ENCODE measurements at places on chromosomes 12 and 14.
A peak's percentile ranks its signal among the peaks of the same experiment; 100 is the strongest.

DNA sequence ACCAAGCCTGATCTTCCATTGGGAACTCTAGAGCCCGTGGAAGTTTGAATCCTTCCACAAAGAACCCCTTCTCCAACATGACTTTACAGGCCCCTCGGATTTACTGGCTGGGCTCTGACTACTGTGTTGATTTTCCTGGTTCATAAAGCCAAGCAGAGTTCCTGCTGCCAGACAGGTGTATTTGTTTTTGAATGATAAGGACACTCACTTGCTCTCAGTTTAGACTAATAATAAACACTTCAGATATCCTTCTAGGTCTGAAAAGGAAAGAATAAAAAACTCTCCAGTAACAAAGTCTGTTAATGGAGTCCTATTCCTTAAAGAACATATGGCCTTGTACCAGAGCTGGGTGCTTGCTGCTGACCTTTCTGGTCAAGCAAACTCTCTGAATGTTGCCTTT is 31.0 kb downstream of the SIX1 start:
- no peak for DNase-seq

DNA sequence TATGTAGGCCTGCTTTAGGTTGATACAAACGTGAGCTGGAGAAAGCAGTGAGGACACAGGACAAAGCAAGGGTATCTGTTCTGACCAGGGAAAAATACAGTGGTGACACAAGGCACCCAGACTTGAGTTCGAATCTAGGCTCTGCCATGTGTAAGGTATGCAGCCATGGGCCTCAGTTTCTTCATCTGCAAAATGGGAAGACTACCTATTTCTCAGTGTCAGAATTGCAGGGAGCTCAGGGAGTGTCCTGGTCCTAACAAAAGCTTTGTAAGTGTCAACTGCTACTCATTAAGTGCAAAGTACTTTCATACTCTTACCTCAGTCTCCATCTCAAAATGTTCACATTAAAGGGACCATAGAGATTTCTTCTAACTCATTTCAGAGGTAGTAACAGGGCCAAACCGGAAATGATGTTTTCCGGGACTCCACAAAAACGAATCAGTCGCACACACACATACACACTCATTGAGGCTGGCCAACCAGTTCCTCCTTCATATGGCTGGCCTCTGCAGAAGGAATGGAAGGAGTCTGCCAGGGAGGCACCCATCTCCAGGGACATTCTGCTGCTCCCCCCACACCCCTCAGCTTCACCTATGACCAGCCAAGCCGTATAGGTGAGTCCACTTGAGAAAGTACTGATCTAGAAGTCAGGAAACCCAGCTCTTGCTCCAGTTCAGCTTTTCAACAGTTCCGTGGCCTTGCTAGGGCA is 7.8 kb downstream of the CTDSP2 start:
- no peak for DNase-seq

GRCh38 chr14:85688006-85688405 is 158.1 kb downstream of the FLRT2 start:
- DNase-seq = no peak

- no peak for DNase-seq
These were observed 52.6 kb downstream of the ZNF664 start for GRCh38 chr12:124025661-124026060.

- DNase-seq = no peak
These were observed 12.3 kb downstream of the BRAP start for GRCh38 chr12:111673503-111673902.

DNA sequence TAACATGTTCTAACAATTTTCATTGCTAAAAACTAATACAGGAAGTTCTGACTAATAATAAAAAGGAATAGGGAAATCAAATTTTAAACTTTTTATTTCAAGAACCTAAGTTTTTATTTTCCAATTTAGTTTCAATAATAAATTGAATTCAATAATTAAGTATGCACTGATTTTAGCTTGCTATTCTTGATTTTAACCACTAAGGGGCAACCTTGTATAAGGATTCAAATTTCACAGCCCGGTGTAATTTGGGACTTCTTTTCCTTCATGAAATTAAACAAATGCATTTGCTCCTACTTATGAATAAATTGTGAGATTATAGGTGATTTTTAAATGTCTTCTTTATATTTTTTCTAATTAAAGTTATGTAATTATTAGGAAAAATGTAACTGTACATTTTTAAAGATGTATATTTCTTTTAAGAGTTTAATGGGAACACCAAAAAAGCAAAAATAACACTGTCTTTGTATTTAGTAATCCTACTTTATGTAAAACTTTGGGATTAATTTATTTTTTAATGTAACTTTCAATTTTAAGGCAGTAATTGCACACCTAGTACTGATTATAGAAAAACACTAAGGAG is 241.4 kb upstream of the PDZRN4 start:
- peak; percentile 52 for DNase-seq

GRCh38 chr14:81222691-81223090 is 1.9 kb upstream of the GTF2A1 start:
- DNase-seq = no peak

GRCh38 chr12:40688085-40688725 is 4.0 kb upstream of the CNTN1 start:
- DNase-seq = no peak

- DNase-seq = no peak
These were observed 38.2 kb upstream of the TMX1 start for GRCh38 chr14:51201890-51202289.

- DNase-seq = no peak
These were observed 183.3 kb upstream of the KITLG start for GRCh38 chr12:88763536-88764100.

DNA sequence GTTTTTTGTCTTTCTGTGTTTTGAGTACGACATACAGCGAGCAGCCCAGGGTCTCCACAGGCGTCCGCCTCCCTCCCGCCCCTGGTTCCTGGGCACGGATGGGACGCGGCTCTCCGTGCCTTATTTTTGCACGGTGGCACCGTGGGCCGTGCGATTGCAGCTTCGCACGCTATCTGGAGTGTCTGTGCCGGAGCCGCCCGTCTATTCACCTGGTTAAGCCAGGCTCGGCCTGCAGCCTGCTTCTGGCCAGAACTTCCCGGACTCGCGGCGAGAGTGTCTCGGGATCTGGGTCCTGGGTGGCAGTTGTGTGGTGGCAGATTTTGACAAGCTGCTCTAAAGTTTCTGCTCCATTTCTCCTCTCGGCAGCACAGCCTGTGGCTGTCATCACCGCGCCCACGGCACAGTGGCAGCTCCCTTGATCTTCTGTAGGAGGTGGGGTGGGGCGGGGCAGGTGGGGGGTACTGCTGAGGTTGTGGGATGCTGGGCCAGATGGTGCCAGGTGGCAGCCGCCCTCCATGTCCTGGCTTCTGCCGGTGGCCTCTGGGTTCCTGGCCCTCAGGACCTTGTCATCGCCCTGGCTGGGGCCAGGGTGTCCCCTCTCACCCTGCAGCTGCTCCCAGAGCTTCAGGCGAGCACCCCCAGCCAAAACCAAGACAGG is 2.9 kb downstream of the MMP17 start:
- peak; percentile 27 for DNase-seq

DNA sequence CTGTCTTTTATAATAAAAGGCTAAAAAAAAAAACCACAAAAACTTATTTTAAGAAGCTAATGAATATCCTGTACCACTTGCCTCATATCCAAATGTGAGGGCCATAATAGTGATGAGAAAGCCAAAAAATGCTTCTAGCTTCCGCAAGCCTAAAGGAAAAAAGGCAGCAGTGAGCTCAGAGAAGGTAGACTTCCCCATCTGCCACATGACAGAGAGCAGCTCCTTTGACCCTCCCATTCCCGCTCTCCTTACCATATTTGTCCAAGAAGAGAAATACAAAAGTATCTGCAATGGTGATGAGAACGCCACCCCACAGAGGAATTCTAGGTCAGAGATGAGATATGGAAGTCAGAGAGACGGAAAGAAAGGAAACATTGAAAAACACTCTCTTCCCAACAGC is 27.1 kb downstream of the SLC11A2 start:
- DNase-seq = no peak

- no peak for DNase-seq
These were observed 585.4 kb downstream of the ALG10 start for GRCh38 chr12:34607520-34608195.

DNA sequence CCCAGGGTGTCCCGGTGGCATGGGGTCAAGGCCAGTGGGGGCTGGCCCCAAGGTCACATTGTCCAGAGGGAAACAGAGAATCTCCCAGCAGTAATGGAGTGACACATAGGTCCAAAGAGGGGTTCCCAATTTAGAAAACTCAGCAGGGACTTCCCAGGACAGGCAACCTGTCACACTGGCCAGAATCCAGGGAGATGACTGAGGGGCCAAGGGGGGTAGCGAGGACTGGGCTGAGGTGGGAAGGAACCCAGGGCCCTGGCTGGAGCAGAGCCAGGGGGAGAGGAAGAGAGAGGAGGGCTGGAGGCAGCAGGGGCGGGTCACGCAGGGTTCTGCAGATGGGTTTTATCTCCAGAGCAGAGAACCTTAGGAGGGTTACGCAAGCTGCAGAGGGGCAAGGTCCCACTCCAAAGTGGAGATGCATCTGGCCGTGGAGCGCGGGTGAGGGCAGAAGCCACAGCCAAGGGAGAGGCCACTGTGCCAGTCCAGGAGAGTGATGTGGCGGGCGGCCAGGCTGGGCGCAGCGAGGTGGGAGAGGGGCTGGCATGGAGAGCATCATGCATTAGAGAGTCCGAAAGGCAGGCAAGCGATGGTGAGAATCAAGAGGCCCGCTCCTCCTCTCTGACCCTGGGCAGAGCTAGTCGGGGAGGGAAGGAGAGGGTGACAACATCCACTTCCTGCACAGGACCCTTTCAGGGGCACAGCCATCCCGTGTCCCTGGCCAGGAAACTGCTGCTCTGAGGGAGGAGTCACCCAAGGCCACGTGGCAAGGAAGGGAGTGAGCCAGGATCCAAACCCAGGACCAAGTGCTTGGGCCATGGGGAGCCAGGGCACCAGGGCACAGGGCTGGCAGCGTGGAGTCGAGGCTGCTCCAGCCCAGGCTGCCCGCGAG is 29.0 kb downstream of the NCOR2 start:
- no peak for DNase-seq

DNA sequence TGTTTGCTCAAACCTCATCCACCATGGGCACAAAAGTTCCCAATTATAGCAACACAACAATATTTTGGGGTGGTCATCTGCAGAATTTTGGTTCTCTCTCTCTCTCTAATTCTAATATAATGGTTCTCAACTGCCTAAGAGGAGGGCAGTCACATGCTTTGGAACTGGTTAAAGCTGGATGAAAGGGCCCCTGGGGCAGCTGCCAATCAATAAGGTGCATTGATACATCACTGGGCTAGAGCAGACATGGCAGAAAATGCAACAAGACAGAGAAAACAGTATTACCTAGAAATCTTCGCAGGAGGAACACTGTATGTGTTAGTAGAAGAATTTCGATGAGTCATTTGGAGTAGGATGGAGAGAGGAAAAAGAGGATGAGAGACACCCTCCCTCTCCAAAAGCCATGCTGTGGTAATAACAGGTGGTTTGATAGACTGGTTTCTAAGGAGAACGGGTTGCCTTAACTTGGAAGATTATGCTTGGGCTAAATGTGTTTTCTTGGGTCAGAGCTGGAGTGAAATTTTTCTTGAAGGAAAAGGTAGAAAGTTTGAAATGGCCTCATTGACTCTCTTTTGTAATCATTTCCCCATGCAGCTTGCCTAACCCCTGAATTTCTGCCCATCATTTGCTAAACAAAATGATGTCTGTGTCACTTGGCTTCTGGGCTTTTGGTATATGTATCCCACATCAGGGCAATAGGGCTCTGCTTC is 67.1 kb upstream of the HIF1A start:
- DNase-seq = no peak

- no peak for DNase-seq
These were observed 13.9 kb upstream of the TCP11L2 start for GRCh38 chr12:106288494-106289195.

GRCh38 chr12:129964300-129964699 is 60.5 kb upstream of the TMEM132D start:
- DNase-seq = no peak

- DNase-seq = no peak
These were observed 3.0 kb downstream of the LUM start for GRCh38 chr12:91108196-91108755.

DNA sequence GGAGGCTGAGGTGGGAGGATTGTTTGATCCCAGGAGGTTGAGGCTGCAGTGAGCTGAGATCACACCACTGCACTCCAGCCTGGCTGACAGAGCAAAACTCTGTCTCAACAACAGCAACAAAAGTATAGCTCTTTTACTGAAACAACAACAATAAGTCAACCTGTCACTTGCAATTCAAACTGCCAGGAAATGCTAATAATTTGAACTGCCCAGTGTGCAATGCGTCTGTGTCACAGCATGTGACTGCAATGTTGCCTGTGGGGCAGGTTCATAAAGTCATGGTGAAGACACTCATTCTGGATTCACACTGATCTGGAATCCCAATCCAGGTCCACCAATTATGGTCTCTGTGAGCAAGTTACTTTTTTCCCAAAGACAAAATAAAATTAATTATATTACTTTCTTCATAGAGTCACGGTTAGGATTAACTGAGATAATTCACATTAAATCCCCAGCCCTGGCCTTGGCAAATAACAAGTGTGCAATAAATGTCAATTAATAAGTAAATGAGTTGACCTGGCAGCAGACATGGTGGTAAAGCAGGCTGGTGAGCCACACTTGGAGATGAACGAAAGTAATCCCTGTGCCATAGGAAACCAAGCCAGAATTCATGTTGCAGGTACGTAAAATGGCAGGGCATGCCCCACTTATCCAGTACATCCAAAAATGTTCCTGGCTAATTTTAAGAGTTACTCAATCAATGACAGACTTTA is 89.1 kb upstream of the CPSF6 start:
- no peak for DNase-seq

DNA sequence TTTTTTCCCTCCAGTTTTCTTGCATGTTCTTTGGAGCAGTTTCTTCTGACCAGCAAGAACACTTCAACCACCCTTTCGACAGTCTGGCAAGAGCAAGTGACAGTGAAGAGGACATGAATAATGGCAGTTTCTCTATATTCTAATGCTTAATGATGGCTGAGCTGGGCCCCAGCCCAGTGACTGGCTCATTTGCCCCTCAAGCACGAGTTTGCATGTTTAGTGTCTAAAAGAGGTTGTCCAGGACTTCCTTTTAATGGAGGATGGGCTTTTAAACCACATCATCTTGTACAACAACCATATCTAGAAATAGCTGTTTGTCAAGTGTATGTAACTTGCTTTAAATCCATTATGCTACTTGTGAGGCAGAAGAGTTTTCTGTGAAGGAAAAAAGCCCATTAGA is 28.4 kb downstream of the RAD9B start:
- no peak for DNase-seq

DNA sequence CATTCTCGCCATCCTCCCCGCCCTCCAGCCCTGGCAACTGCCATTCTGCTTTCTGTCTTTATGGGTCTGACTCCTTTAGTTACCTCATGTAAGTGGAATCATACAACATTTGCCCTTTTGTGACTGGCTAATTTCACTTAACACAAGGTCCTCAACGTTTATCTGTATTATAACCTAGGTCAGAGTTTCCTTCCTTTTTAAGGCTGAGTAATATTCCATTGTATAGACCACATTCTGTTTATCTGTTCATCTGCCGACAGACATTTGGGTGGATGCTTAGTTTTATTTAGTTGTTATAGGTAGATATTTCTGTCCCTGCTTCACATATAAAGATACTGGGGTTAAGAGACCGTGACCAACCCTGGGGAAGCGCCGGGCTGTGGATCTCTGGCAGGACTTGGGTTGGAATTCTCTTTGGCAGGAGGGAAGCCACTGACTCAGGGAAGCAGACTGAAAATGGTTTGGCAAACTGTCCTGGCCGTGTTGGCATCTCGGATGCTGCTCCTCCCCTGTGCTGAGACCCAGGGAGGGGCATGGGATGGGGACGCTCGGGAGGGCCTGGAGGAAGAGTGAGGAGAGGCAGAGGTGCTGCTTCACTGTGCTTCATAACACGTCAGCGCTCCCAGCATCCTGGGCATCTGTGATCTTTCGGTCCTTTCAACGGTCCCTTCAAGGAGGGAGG is 38.9 kb downstream of the TEAD4 start:
- no peak for DNase-seq
